ENCODE measurements at places on chromosomes 2 and 18.

DNA sequence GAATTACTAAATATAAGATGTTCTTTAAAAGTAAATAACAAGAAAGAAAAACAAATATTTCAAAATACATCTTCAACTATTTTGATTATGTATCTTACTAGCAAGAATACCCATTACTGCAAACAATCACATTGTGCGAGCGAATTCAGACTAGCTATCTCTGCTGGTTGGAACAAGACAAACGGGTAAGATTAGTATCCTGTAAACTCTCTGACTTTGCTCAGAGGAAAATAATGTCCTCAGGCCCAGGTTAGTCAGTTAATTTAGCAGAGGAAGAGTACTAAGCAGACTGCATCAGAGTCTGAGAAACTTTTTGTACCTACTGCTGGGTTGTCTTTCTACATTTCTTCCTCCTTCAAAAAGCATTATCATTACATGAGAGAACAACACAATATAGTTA lies 50.4 kb upstream of the MCM6 start:
- no peak for DNase-seq

DNA sequence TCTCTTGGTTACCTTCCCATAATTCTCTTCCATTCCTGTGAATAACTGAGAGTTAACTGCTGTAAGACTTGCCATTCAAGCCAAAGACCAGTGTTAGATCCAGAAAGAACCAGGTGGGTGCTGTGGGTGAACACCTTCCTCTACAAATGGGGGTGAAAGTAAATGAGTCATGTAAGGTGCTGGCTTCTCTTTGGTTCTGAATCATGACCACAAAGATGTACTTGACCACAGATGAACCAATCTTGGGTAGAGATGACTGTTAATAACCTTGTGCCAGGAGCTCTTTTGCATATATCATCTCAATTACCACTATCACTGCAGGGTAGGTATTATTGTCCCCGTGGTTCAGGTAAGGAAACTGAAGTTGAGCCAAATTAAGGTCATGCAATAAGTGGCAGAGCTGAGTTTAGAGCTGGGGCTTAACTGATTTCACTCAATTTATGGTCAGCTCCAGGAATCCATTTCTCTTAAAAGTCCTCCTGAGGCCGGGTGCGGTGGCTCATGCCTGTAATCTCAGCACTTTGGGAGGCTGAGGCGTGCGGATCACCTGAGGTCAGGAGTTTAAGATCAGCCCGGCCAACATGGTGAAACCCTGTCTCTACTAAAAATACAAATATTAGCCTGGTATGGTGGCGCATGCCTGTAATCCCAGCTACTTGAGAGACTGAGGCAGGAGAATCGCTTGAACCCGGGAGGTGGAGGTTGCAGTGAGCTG lies 244.9 kb upstream of the CXCR4 start:
- no peak for DNase-seq

- no peak for DNase-seq
Observed at GRCh38 chr2:99822474-99823207, 319.7 kb downstream of the AFF3 start.

GRCh38 chr2:135797497-135798274 lies 39.3 kb downstream of the LCT start:
- DNase-seq = peak; percentile 30

GRCh38 chr2:85415980-85416650 lies 2.4 kb upstream of the SH2D6 start:
- DNase-seq = no peak
